ENCODE measurements at places on chromosomes 13 and 19.

GRCh38 chr13:99045396-99045795, 67.5 kb upstream of the DOCK9 start:
- DNase-seq = no peak
- no peak overlapping the region for H3K4me3 ChIP-seq
- H3K4me1 ChIP-seq = peaks cover 79% of the 10 kb centered on the region
- H3K27ac ChIP-seq = peak overlapping the region; percentile 70

GRCh38 chr13:20803180-20803965, 29.6 kb upstream of the EEF1AKMT1 start:
- no peak overlapping the region for H3K4me3 ChIP-seq
- H3K4me1 ChIP-seq = no peaks in the 10 kb centered on the region
- no peaks in the 10 kb centered on the region for H3K36me3 ChIP-seq
- no peaks in the 10 kb centered on the region for H3K27me3 ChIP-seq

GRCh38 chr19:12139269-12139668, 881 bp downstream of the ZNF20 start:
- peak overlapping the region; percentile 74 for H3K4me3 ChIP-seq
- H3K4me1 ChIP-seq = peaks cover 24% of the 10 kb centered on the region
- no peak for DNase-seq
- H3K27ac ChIP-seq = peak overlapping the region; percentile 77

DNA sequence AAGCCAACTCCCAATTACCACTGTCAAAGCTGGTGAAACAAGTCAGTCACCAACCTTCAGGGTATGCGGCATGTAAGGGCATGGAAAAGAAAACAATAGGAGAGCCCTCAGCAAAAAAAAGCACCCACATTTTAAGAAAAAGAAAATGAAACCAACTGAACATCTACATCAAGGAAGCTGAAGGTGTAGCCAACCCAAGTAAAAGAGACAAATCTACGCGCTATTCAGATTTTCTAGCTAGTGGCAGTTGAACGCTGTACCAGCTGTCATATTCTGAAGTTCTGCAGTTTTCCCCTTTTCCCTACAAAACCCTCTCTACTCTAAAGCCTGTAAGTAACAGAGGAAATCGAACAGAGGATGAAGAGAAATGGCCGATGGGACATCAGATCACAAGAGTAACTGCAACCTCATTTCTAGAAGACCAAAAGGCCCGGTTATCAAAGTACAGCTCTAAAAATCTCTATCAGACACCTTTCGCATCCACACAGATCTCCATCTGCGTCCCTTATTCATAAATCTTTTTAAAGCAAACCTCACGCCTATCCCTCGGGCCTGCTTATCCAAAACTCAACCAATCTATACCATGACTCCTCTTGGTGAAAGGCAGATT, 1.4 kb downstream of the MYCBP2 start:
- H3K36me3 ChIP-seq = no peaks in the 10 kb centered on the region
- H3K27ac ChIP-seq = peak overlapping the region; percentile 86
- no peak for DNase-seq
- peak overlapping the region; percentile 77 for H3K4me3 ChIP-seq
- H3K27me3 ChIP-seq = no peaks in the 10 kb centered on the region

DNA sequence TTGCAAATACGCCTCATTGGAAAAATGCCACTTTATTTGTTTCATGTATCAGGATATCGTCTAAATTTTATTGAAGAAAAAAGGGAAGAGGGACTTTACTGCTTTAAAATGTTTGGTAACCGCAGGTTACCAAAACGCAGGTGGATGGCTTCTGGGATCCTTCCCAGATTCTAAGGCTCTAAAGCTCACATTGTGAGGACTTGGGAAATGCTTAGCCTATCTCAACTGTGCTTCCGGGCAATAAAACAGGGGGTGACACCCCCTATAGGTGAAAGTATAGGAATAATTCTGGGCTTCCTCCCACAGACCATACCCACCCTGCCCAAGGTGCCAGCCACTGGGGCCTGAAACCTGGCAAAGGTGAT, 73.2 kb upstream of the IPO5 start:
- H3K4me1 ChIP-seq = no peaks in the 10 kb centered on the region
- no peak for DNase-seq
- no peaks in the 10 kb centered on the region for H3K36me3 ChIP-seq
- no peak overlapping the region for H3K27ac ChIP-seq

All from naive thymus-derived CD4-positive, alpha-beta T cell (primary cell).